ENCODE measurements at places on chromosomes 5 and 9.

- no peak for DNase-seq
Observed at GRCh38 chr5:132566657-132567056, 9.9 kb downstream of the RAD50 start.

DNA sequence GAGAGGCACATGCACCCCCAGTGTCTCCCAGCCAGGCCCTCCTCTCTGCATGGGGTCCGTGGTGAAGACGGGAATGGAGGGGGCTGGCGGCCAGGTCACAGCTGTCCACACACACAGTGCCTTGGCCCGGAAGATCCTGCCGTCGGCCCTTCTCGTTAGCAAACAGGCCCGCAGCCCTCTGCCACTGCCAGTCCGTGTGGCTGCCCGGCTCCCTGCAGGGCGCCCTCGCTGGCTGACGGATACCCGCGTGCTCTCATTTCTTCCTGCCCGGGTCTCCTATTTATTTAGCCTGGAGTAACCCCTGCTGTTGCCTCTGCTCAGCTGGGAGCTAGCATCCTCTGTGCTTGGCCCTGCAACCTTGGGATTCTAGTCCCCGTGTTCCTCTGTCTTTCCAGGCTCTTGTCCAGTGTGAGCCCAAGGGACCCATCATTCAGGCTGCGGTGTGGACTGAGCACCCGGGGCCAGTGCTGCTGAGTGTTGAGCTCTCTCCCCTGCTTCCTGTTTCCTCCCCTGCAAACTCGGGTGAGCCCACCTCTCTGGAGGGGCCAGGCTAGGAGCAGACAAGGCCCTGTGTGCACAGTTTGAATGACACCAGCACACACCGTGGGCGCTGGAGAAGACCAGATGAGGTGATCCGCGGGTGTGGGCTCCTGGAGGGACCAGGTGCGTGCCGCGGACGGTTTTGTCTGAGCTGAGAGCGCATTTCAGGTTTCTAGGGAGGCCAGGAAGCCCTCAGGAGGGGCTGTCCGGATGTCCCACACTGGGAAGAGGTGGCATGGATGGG lies 14.6 kb upstream of the RNU6ATAC start:
- no peak for DNase-seq

DNA sequence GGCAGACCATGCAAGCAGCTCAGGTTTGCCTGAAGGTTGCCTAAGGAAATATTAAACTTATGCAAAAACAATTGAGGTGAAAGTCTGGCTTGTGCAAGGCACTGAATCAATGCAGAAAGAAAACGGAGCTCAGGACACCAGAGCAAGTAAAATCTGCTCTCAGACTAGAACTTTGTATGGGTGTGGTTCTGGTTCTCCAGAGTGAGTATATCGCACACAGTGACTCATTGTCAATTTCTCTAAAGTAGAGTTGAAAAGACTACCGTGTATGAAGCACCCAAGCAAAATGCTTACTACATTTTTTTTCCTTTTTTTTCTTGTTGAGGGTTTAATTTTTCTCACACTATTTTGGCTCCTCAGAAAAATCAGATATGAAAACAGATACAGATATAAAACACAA lies 650.3 kb upstream of the CDH10 start:
- no peak for DNase-seq

DNA sequence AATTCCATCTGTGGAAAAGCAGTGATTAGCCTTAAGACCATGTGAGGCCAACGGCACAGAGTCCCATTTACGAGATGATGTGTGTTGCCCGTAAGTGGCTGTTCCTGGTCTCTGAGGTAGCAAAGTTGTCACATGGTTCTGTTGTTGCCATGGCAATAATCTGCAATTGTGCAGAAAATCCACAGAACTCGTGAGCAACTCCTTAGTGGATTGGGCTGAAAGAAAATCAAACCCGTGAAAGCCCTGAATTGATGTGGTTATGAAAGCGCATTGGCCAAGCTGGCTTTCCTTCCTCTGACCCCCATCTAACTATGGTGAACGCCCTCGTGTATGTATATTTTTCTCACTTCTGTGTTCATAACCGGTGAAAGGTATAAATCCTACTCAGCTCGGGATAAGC lies 614.7 kb downstream of the EBF1 start:
- no peak for DNase-seq

DNA sequence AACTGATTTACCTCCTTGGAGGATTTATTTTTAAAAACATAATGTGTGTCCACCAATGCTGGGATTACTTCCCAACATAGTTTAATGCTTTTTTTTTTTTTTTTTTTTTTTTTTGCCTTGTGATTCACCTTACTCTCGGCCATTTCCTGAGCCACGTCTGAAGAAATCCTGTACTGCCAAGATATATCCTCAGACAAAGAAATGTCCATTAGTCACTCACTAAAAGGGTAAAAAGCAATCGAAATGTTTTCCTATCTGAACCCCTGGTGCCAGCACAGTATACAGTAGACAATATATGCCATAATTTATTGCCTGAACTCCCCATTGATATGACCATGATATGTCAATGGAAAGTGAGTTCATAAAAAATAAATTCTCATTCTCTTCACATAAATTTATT lies 344.1 kb downstream of the BNC2 start:
- no peak for DNase-seq

GRCh38 chr5:36355516-36355915 lies 53.8 kb upstream of the RANBP3L start:
- no peak for DNase-seq

DNA sequence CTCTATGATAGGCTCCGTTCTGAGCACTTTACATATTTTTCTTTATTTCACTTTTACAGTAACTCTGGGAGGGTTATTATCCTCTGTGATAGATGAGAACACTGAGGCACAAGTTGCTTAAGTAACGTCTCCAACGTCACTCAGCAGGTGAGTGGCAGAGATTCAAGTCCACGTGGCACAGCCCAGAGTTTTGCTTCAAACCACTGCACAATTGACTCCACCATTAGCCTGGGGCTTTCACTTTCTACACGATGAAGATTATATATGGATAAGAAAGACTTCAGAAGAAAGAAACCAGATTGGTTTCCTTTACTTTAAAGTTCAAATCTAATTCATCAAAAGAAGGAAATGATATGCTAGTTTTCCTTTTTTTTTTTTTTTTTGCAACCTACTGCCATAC lies 245.9 kb downstream of the SYK start:
- no peak for DNase-seq

DNA sequence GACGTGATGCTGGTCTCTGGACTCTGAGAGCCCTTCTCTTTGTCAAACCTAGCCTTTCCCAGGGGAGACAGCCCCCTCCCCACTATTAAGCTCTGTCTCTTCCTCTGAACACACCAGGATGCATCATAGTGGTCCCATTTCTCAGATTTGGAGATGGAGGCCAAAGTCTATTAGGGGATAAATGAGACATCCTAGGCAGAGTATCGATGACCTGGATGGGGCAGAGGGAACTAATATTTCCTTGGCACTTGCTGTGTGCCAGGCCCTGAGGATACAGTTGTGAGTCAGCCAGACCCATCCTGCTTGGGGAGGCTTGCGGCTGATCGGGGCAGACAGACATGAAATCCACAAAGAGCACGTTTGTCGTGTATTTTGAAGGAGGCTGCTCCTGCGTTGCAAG lies 5.2 kb downstream of the DNM1 start:
- no peak for DNase-seq

DNA sequence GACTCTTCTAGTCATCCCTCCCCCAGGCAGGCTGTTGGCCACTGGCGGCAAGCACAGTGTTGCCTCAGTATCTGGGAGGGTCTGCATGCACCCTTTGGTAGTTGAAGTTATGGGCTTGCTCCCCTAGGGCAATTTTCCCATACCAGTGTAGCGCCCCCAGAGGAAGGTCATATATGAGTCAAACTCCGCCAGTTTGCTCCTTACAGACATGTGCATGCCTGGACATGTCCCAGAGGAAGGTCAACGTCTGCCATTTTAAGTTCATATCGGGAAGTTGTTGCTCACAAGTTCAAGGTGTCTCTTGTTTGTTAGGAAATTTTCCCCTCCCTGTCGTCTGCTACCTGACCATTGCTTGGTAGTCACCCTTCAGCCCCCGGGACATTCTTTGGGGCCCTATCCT lies 51.3 kb upstream of the MROH2B start:
- no peak for DNase-seq

DNA sequence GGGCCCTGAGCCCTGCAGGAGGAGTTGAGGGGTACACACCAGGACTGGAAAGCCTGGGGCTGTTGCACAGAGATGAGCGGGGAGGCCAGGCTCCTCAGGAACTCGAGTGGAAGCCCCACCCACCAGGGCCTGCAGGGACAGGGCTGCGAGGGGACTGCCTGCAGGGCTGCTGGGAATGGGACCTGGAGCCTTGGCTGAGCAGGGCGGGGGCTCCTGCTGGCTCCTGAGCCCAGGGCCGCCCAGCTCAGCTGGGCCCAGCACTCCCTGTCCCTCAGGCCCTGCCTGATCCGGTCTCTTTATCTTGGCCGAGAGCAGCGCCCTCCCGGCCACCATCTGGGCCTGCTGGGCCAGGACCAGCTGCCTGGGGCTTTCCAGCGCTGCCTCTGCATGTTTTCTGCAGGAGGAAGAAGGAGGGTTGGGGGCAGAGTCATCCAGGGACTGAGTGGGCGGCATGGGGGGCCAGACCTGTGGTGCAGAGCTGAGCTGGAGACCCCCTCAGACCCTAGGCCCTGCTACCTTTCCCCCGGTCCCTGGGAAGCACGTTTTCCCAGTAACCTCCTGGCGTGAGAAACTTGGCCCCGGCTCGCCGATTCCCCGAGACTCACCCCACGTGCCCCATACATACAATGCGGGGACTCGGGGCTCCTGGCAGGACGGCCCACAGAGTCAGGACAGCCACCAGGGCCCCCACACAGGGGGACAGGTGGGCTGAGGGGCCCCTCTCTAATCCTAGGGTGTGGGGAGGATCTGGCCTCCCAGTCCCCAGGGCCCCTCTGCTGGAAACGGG lies 9.4 kb downstream of the LCN12 start:
- no peak for DNase-seq

GRCh38 chr5:14225173-14225834 lies 82.2 kb downstream of the TRIO start:
- DNase-seq, result no peak

DNA sequence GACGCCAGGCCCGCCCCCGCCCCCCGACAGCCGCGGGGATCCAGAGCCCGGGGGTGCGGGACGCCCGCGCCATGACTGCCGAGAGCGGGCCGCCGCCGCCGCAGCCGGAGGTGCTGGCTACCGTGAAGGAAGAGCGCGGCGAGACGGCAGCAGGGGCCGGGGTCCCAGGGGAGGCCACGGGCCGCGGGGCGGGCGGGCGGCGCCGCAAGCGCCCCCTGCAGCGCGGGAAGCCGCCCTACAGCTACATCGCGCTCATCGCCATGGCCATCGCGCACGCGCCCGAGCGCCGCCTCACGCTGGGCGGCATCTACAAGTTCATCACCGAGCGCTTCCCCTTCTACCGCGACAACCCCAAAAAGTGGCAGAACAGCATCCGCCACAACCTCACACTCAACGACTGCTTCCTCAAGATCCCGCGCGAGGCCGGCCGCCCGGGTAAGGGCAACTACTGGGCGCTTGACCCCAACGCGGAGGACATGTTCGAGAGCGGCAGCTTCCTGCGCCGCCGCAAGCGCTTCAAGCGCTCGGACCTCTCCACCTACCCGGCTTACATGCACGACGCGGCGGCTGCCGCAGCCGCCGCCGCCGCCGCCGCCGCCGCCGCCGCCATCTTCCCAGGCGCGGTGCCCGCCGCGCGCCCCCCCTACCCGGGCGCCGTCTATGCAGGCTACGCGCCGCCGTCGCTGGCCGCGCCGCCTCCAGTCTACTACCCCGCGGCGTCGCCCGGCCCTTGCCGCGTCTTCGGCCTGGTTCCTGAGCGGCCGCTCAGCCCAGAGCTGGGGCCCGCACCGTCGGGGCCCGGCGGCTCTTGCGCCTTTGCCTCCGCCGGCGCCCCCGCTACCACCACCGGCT lies 1.0 kb downstream of the FOXE1 start:
- DNase-seq, result peak; percentile 43

DNA sequence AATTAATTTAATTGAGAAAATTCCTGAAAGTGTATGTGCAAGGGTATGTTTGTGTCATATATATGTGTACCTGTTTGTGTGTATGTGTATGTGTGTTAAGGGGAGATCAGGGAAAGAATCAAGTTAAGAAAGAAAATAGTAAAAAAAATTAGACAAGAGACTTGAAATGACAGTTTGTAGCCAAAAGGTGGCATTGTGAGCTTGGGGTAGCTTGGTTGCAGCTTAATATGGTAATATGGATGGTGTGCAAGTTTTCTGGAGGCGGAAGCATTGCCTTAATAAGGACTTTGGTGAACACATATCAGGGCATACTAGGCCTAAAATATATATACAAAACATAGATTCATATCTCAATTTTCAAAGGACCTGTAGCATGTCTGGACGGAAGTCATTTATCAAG lies 129.9 kb downstream of the INSYN2B start:
- DNase-seq, result no peak

- DNase-seq, result no peak
Observed at GRCh38 chr5:59786334-59786805, 107.2 kb downstream of the PDE4D start.

- no peak for DNase-seq
Observed at GRCh38 chr5:34008802-34009201, 952 bp upstream of the AMACR start.

GRCh38 chr5:103590221-103590620 lies 27.6 kb upstream of the NUDT12 start:
- DNase-seq, result no peak

GRCh38 chr5:73633060-73633459 lies 7.1 kb downstream of the ARHGEF28 start:
- no peak for DNase-seq

GRCh38 chr5:135313946-135314345 lies 85.1 kb downstream of the MACROH2A1 start:
- DNase-seq, result no peak

GRCh38 chr5:133757396-133757945 lies 145.1 kb upstream of the FSTL4 start:
- no peak for DNase-seq

DNA sequence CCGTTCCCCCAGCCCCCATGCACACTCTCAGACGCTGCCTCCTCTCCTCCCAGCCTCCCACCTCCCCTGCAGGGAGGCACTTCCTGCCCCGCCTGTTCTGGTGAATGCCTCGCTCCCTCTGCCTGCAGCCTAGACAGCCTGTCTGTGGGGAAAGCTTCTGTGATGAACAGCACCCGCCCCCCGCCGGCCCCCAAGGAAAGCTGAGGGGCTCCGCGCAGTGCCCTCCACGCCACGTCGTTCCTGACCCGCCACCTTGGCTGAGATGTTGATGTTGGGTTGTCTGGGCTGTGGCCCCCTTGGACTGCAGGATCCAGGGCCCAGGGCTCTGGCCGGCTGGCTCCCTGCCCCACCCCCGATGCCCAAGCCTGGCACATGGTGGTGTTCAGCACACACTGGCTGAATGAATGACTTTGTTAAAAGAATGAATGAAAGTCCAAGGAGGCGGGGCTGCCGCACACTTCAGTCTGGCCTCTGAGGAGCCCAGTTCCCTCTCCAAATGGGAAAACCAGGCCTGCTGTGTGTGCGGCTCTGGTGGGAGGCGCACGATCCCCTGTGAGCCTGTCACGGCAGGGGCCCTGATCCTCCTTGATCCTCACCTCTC lies 2.1 kb upstream of the MYMK start:
- DNase-seq, result no peak

- no peak for DNase-seq
Observed at GRCh38 chr5:24643880-24644279, 898 bp downstream of the CDH10 start.

- DNase-seq, result no peak
Observed at GRCh38 chr9:111838439-111838838, 43.7 kb upstream of the SHOC1 start.

GRCh38 chr5:54832045-54832444 lies 153.3 kb downstream of the ESM1 start:
- no peak for DNase-seq
